ENCODE measurements at places on chromosomes 13 and 19.

DNA sequence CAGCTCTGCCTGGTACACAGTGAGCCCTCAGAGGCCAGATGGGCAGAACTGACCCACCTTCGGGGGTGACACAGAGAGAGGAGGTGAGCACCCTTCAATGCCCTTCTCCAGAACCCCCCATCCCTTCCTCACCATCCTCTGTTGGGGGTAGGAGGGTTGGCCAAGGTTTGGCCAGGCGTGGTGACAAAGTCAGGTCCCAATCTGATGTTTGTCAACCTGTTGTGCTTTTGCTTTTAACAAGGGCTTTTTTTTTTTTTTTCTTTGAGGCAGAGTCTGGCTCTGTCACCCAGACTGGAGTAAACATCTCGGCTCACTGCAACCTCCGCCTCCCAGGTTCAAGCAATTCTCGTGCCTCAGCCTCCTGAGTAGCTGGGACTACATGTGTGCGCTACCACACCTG, 7.3 kb downstream of the PTGIR start:
- no peak for DNase-seq

- DNase-seq = peak; percentile 14
Observed at GRCh38 chr19:46081928-46082727, 41.3 kb upstream of the IGFL4 start.

DNA sequence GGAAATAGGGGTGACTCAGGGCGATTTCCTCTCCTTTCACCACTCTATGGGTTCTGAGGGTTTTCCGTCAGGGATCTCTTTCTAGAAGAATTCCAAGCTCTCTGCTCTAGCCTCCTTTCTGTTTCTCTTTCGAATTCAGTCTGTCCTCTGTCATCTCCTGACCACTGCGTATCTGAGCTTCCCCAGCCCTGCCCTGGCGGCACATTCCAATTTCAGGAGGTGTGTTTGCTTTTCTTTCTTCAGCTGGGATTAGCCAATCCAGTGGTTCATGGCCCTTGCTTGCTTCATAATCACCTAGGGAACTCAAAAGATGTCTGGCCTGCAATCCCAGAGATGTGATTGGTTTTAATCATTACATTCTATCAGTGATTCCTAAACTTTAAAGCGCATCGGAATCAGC, 9.4 kb downstream of the IFNL2 start:
- DNase-seq = no peak

DNA sequence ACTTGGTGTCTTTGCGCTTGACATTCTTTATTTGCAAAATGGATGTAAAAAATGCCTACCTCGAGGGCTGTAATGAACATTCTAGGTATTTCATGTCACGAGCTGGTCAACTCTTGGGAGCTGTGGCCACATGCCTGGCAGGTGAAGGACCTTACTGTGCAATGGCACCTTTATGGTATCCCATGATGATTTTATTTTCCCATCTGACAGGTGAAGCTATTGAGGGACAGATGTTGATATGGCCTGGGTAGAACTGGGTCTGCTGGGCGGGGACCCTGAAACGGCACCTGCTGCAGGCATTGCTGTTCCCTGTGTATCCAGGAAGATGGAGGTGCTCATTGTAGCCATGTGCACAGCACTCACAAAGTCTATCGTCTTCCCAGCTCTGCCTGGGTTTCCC, 332.2 kb downstream of the TEX29 start:
- DNase-seq = no peak

GRCh38 chr13:42328672-42329071, 56.7 kb downstream of the AKAP11 start:
- DNase-seq = no peak

- DNase-seq = no peak
Observed at GRCh38 chr19:9986787-9987281, 23.5 kb downstream of the COL5A3 start.

DNA sequence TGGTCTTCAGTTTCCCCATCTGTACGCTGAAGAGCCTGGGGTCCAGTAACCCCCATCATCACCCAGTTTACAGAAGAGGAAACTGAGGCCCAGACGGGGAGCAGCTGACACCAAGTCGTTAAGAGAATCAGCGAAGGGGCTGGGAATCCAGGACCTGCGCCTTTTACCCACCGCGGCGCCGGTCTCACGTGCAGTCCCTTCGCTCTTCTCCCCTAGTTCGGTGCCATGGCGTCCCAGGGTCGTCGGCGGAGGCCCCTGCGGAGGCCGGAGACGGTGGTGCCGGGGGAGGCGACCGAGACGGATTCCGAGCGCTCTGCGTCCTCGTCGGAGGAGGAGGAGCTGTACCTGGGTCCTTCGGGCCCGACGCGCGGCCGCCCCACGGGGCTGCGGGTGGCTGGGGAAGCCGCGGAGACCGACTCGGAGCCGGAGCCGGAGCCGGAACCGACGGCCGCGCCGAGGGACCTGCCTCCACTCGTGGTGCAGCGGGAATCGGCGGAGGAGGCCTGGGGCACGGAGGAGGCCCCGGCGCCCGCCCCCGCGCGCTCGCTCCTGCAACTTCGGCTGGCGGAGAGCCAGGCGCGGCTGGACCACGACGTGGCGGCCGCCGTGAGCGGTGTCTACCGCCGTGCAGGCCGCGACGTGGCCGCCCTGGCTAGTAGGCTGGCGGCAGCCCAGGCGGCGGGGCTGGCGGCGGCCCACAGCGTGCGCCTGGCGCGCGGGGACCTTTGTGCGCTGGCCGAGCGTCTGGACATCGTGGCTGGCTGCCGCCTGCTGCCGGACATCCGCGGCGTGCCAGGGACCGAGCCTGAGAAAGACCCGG, 698 bp downstream of the BLOC1S3 start:
- peak; percentile 30 for DNase-seq

DNA sequence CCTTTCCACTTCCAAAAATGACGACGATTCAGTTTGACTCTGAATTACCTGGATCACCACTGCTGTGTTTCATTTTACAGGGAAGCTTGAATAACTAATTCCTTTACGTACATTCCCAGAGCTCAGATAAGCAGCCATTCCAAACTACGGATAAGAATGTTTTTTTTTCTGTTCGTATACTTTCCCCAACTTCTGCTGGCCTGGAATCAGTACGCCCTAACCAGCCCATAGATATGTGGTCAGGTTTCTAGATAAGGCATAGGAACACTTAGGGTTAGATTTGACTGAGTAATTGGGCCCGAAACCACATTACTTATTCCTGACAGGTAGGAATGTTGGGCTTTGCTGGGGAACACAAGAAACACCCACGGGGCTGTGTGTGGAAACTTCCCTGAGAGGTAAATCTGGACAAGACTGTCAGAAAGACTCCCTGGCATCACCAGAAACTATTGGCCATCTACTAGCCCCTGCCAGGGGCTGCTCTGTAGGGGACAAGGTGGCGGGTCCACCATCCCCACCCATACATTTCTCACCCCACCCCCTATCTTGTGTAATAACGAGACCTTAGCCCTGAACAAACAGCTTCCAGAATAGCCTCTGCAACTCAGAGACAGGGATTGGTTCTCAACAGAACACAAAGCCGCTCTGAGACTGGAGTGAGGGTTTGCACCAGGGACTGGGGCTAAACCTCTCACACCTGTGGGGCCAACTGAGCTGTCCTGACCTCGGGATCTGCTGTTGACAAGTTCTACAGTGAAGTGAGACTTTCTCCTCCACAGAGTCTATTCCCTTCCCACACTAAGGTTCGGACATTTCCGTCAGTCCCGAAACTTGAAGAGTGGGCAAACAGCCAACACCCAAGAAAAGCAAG, 15.6 kb downstream of the RHPN2 start:
- no peak for DNase-seq

DNA sequence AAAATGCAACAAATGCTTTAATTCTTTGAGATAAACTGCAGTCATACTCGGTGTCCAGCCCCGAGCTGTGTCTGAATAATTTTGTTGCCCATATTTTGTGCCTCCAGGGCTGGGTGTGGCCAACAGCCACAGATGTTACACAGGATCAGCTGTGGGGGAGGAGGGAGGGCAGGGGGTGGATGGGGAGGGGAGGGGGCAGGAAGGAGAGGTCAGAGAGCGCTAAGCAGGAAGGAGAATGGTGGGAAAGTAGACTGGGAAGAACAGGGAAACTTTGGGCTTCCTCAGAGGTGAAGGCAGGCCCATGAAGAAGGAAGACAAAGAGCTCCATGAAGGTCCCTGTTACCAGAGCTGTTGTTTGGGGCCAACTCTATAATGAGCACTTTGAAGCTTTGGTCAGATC, 295.8 kb downstream of the COG6 start:
- DNase-seq = no peak

- DNase-seq = no peak
Observed at GRCh38 chr13:27194895-27195764, 23.5 kb upstream of the USP12 start.

DNA sequence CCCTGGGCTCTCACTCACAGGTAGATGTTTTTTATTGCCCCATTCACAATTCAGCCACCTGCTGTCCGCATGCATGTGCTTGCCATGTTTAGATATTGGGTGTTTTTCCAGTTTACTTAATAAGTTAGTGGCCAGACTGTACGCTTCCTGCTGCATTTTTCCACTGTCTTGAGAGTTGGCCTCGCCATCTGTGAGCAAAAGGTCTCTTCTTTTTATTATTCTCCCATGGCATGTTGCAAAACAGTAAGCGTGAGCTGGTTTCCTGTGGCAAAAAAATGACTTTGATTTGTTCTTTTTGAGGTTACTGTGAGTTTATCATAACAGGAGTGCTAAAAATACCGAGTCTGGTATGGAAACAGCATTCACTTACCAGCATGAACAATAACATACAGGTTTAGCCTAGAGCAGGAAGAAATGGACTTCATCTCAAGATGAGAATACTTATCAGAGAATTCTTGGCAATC, 46.0 kb downstream of the SAE1 start:
- peak; percentile 53 for DNase-seq

DNA sequence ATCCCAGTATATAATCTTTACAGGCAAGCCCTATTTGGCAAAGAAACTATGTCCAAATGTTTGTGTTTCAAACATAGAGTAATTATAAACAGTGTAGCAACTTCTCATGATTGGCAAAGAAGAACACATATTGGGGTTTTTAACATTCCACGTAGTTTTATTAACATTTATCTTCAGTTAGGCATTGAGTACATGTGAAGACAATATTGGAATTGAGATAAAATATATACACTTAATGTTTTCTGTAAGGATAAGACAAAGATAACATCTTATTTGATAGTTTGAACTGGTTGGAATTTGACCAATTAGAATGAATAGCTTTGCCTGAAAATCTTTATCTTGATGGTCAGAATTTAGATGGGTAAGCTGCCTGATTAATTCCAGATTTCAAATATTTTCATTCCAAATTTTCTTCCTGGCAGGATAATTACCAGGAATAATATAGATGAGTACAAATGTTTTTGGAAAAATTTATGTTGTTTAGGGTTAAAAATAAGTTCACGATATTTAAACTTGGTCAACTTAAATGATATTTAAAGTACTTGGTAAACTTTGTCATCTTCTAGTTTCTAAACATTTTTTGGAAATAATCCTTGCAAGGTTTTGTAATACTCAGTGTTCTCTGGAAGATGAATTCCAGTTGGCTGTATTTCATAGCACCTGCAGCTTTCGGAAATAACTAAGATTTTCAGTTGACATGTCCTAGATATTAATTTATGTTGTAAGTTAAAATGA, 536.5 kb upstream of the SPRY2 start:
- no peak for DNase-seq

DNA sequence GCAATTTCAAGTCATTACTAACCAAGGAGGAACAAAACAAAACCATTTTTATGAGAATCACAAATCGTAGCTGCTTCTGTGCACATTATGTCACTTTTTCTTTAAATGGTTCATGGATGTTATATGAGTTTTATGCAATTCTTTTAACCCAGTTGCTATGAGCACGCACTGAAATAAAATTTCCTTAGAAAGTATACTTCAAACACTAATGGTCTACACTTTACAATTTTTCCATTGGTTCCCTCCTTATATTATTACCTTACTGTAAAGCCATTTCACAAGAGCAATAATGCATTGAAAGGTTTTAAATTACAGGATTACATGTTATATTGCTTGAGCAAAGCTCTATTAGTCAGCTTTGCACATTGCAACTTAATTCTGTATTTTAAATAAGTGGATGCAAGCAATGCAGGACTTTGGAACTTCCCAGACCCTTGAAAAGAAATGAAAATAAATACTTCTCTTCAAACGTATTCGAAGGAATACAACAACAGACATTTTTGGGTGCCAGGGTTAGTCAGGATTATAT, 318.7 kb downstream of the PCDH9 start:
- no peak for DNase-seq

GRCh38 chr13:32316028-32316339, 676 bp downstream of the BRCA2 start:
- DNase-seq = no peak

- DNase-seq = no peak
Observed at GRCh38 chr19:44005973-44006372, 3.2 kb downstream of the ZNF230 start.

- no peak for DNase-seq
Observed at GRCh38 chr13:41960211-41960636, 685 bp downstream of the VWA8 start.

- no peak for DNase-seq
Observed at GRCh38 chr13:94640721-94641120, 39.1 kb downstream of the GPR180 start.

DNA sequence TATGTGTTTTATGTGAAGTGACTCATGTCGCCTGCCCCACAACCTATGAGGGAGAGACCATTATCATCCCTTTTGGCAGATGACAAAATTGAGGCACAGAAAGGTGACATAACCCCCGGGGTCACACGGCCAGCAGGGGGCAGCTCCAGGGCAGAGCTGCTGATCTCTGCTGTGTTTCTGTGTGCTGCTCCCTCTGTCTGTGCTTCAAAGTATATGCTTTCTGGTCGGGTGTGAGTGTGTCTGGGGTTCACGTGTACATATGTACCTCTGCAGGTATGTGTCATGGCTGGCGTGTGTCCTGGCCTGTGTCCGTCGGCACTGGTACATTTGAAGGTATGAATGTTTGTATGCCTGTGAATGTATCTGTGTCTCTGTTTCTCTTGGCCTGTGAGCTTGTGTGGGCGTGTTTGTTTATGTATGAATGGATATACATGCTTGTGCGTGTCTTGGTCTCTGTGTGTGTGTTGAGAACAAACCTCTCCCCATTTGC, 7.1 kb downstream of the LIPE start:
- DNase-seq = peak; percentile 80

GRCh38 chr19:3338541-3339181, 27.7 kb upstream of the NFIC start:
- DNase-seq = peak; percentile 35

DNA sequence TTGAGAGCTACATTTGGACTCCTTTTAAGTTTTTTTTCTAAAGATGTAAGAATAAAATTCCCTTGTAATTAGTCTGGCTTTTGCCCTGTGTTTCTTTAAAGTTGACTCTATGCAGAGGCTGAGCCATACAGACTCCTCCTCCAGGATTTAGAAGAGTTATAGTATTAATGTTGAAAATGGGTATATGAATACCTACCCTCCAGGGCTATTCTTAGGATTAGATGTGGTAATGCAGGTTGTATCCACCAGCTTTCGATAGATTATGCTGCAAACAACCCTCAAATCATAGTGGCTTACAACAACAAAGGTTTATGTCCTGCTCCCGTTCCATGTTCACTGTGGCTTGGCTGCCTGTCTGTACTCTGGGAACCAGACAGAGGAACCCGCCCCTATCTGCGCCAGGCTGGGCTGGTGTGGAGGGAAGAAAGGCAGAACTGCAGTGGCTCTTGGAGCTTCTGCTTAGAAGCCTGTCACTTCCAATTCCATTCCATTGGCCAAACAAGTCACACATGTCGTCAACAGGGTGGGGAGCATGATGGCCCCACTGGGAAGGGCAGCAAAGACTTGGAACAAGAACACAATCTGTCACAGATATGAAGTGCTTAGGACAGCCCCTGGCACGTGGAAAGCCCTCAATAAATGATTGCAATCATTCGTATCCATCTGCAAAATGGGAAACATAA, 290.8 kb downstream of the FOXO1 start:
- DNase-seq = no peak

- DNase-seq = no peak
Observed at GRCh38 chr13:45542878-45543277, 72.7 kb downstream of the ERICH6B start.

All from stimulated activated CD4-positive, alpha-beta T cell treated with anti-CD3 and anti-CD28 coated beads, Interleukin-4, amount 100 ng/mL, for 24 hours (primary cell).